ENCODE measurements at places on chromosomes 2 and 18.

DNA sequence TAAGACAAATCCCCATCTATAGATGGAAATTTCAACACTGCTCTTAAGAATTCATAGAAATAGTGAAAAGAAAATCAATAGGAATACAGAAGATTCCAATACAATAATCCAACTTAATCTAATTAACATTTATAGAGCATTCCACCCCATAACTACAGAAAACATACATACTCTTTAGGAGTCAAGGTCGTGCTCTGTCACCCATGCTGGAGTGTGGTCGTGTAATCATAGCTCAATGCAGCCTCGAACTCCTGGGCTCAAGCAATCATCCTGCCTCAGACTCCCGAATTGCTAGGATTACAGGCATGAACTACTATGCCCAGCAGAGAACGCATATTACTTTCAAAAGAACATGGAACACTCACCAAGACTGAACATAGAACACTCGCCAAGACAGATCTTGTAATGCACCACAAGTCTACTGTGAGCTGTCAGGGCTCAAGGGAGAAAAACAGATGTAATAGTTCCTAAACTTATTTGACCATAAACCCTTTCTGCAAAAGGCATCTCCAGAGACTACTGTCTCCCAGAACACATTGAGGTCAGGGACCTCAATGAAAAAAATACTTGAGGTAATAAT lies 14.1 kb downstream of the MEMO1 start:
- no peak for DNase-seq

DNA sequence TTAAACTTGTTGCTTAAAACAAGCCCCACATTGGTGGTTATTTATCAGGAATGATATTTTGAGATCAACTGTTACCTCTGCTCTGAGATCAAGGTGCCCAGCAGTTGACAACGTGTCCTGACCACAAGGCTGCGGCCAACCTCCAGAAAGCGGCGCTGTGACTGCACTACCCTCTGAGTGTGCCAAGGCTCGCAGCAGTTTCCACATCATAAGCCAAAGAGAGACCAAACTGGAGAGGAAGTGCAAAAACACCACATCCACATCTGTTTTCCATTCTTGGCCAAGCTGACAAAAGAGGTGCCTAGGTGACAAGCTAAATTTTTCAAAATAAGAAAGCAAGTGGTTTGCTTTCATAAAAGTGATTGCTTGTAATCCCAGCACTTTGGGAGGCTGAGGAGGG lies 410.8 kb upstream of the POU3F3 start:
- DNase-seq, result no peak

- DNase-seq, result no peak
These were observed 27.8 kb upstream of the RNF125 start for GRCh38 chr18:31990823-31991222.

DNA sequence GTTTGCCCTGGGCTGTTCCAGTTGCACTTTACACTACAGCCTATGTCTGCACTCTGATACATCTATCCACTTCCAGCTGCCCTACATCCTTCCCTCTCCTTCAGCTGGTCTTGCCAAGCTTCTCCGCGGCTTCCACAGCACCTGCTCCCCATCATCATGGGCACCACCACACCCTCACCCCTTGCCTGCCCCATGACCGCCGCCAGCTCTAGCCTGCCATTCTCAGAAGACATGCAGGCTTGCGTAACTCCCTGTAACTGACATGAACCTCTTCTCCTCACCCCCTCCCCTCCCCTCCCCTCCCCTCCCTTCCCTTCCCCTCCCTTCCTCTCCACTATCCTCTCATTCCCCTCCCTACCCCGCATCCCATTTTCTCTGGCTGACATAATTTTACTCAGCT lies 46.0 kb downstream of the PAX8 start:
- no peak for DNase-seq

GRCh38 chr2:202140522-202141252 lies 67.6 kb downstream of the KIAA2012 start:
- no peak for DNase-seq

DNA sequence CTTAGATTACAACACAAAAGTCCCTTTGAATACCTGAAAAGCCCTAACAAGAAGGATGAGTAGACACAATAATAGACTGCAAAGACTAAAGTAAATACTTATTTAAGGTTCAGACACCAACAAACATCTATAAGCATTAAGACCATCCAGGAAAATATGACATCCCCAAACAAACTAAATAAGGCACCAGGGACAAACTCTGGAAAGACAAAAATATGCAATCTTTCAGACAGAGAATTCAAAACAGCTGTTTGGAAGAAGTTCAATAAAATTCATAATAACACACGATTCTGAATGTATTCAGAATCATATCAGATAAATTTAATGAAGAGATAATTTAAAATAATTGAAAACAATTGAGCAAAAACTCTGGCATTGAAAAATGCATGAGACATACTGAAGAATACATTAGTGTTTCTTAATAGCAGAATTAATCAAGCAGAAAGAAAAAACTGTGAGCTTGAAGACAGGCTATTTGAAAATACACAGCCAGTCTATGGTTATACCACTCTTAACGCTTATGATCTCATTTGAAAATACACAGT lies 1388.8 kb downstream of the DSC3 start:
- DNase-seq, result no peak

DNA sequence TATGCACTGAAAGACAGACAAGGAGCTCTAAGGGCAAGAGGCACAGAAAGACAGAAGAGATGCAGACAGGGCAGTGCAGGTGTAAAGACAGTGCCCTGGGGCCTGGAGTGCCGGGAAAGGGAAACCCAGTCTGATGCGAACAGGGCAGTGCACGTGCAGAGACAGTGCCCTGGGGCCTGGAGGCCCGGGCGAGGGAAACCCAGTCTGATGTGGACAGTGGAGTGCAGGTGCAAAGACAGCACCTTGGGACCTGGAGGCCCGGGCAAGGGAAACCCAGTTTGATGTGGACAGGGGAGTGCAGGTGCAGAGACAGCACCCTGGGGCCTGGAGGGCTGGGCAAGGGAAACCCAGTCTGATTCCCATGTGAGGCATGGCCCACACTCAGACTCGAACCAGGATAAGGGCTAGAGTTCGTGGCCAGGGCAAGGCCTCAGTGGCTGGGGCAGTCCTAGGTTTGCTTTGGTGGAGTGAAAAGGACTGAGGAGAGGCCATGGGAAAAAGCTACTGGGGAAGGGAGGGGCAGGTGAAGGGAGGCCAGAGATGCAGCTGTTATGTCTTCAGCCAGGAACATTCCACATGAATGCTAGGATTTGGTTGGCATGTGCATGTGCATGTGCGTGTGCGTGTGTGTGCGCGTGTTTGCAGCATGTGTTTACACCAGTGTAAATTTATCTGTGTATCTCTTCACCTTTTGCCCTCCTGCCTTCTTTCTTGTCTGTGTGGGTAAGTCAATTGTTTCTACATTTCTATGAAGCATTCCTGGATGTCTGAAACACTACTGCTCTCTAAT lies 39.1 kb upstream of the DNMT3A start:
- DNase-seq, result no peak

DNA sequence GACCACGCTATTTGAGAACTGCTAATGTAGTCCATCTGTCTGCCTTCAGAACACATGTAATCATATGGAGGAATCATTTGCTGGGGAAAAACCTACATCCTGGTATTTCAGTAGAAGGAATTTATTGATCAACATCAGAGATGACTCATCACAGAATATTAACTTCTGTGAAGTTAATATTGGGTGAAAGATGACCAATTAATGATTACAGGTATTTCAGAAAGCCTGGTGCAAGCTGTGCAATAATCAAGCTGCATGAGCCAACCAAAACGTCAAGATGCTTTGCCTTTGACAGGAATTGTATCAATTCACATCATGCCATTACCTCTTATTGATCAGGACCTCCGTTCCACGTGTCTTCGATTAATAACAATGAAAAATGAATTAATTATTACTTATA lies 9.4 kb upstream of the SPATS2L start:
- DNase-seq, result no peak

GRCh38 chr18:48333563-48333962 lies 75.6 kb downstream of the ZBTB7C start:
- no peak for DNase-seq

GRCh38 chr2:190678444-190679162 lies 29.7 kb downstream of the NAB1 start:
- no peak for DNase-seq

GRCh38 chr2:127695491-127696472 lies 5.5 kb upstream of the SFT2D3 start:
- no peak for DNase-seq

GRCh38 chr2:169528271-169528701 lies 18.8 kb downstream of the KLHL41 start:
- DNase-seq, result no peak

- no peak for DNase-seq
These were observed 74.9 kb downstream of the ANTXR1 start for GRCh38 chr2:69087912-69088240.

DNA sequence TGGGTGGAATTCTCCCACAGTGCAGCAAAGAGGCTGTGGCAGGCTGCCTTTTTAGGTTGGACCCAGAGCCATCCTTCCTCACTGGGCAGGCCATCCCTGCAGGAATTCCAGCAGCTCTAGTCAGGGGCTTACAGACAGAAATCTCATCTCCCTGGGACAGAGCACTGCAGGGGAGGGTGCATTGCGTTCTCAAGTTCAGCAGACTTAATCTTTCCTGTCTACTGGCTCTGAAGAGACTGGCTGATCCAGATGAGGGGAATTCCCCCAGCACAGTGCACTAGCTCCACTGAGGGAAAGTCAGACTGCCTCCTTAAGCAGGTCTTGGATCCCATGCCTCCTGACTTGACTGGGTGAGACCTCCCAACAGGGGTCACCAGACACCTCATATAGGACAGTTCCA lies 899.7 kb upstream of the VRK2 start:
- DNase-seq, result no peak

- DNase-seq, result no peak
These were observed 194.7 kb upstream of the TFPI start for GRCh38 chr2:187748958-187749357.

Data from NCI-H1436 treated with DMSO at 0.1 percent for 48 hours (cell line).